ENCODE measurements at places on chromosomes 11 and 22.

DNA sequence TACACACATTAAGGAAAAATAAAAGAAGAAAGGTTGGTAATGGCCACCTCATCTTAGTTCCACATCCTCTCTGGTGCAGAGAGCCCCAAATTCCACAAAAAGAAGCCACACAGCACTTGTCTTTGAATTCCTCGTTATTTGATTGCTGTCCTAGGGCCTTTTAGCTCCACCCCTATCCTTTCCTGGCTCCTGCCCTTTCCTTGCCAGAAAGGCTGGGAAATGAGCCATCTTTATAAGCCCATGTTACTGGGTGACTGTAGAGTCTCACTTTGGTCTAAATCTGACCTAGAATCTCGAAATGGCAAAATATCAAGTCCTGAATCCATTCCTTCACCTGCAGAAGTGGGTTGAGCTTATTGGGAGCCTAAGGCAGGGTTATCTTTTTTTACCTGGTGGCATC lies 4.3 kb upstream of the TMEM132A start:
- DNase-seq = no peak

GRCh38 chr11:111911563-111912401 lies at the start of gene CRYAB:
CRYAB (minus strand) TSS chr11:111911770; CDS start chr11:111911724, 46 bp downstream.
- no peak for DNase-seq

GRCh38 chr11:106216281-106216680 lies 138.8 kb downstream of the AASDHPPT start:
- no peak for DNase-seq

DNA sequence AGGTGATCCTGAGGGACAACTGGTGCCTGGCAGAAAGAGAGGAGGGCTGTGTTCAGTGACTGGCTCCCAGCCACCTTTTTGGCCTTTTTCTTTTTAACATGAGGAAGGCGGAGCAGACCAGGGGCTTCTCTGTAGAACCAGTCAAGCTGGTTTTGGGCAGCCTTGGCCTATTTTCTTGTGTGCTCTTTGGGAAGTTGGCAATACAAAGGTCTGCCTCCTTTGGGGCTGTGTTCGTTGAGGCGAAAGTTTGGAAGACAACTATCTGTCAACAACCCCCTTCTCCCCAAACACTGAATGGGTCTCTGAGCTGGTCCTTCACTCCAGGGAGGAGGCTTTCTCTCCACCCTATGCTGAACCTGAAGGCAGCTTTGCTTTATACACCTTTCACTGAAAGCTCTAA lies 8.5 kb downstream of the MARK2 start:
- no peak for DNase-seq

GRCh38 chr22:22919041-22919440 lies 31.4 kb downstream of the IGLL5 start:
- no peak for DNase-seq

- no peak for DNase-seq
Observed at GRCh38 chr22:31269892-31270579, 22.3 kb downstream of the PIK3IP1 start.

DNA sequence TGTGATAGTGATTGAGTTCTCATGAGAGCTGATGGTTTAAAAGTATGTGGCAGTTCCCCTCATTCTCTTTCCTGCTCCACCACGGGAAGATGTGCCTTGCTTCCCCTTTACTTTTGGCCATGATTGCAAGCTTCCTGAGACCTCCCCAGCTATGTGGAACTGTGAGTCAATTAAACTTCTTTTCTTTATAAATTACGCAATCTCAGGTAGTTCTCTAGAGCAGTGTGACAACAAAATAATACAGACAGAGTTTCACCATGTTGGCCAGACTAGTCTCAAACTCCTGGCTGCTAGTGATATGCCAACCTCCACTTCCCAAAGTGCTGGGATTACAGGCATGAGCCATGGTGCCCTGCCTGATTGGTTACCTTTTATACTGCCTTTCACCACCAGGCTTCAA lies 755.2 kb downstream of the METTL15 start:
- DNase-seq = no peak

- DNase-seq = no peak
Observed at GRCh38 chr11:40506226-40506625, 953.2 kb downstream of the LRRC4C start.
